ENCODE measurements at places on chromosomes 16 and 17. TPM values are rescaled to one million over a fixed set of nuclear protein-coding genes. Genes with fewer than 3 reads are reported as not detected.

GRCh38 chr16:85062845-85063244 lies 35.2 kb downstream of the KIAA0513 start:
- DNase-seq: no peak

GRCh38 chr17:82349287-82349701 lies 9.8 kb upstream of the TEX19 start:
- DNase-seq: no peak

DNA sequence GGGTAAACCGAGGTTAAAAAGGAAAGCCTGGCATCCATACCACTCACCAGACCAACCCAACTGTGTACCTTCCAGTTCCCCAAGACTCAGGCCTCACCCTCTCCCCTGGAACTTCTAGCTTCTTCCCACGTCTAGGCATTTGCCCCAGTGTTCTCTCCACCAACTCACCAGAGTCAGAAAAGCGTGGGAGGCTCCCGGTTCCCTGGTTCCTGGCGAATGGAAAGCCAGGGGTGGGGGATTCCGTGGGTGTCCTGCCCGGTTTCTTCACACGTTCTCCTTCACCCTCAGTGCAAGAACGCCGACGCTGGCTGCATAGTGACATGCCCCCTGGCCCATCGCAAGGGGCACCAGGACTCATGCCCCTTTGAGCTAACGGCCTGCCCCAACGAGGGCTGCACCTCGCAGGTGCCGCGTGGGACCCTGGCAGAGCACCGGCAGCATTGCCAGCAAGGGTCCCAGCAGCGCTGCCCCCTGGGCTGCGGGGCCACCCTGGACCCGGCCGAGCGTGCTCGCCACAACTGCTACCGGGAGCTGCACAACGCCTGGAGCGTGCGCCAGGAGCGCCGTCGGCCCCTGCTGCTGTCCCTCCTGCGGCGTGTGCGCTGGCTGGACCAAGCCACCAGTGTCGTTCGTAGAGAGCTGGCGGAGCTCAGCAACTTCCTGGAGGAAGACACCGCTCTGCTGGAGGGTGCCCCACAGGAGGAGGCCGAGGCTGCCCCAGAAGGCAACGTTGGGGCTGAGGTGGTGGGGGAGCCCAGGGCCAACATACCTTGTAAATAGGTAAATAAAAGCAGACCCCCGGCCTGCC lies 1.7 kb downstream of the RNF151 start:
- no peak for DNase-seq

DNA sequence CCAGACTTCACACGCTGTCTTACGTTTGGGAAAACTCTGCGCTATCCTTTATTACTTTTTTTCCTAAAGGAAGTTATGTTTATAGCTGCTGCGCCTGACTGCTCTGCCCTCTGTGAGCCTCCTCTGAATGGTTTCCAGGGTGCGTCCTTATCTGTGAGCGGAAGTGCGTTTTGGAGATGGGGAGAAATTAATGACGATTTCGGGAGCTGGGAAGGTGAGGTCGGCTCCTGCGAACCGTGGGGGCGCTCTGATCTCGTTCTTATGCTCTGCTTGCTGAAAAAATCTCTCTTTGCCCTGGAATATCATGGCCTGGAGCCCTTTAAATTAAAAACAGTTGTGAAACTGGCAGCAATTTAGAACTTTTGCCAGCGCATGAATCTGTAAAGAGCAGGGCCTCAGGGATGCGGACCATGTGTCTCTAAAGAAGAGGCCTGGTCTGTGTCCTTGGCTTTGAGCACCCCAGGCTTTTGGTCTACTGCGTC lies 135.7 kb upstream of the ZFHX3 start:
- no peak for DNase-seq

DNA sequence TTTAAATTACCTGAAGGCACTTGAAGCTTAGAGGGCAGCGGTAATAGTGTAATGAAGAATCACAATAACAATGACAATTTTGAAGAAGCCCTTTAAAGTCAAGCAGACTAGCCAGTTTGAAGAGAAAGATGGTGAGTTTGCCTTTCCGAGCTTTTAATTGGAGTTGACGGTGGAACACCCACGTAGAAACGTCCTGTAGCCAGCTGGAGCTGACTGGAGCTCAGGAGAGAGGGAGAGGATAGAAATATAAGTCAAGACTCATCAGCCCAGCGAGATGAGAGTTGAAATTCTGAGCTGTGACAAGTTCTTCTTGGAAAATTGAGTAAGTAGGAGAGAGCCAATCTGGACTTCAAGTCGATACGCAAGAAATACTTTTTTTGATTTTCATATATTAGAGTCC lies 91.7 kb upstream of the CACNG3 start:
- no peak for DNase-seq

- no peak for DNase-seq
These were observed 270.6 kb downstream of the CPPED1 start for GRCh38 chr16:12532871-12533610.

GRCh38 chr17:4008082-4008435 lies 43.8 kb upstream of the ATP2A3 start:
- DNase-seq: no peak

DNA sequence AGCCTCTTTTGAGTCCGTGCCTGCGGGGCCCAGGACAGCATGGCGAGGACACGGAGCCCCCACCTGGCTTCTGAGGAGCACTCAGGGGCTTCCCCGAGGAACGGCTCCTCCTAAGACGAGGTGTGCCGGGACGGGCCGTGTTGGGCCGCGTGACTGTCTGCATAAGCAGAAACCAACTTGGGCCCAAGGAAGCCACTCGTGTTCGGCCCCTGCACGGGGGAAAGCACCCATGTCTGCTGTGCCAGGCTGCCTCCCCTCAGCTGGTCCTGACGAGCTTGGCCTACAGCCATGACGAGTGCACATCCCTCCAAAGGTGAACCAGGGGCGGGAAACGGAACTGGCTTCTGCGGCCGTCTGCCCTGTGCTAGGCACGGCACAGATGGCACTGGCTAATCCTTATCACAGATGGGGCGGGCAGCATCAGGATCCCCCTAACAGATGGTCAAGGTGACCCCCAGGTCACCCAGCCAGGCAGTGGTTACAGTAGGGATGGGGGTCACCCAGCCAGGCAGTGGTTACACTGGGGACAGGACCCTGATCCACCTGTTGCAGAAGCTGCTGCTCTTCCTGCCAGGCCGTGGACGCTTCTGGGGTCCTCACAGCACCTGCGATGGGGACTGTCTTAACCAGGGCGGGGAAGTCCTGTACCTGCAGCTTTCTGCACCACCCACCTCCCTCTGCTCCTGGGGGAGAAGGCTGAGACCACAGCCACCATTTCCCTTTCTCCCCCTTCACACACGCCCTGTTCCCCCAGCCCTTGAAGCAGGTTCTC lies 25.6 kb downstream of the MRM3 start:
- DNase-seq: no peak

DNA sequence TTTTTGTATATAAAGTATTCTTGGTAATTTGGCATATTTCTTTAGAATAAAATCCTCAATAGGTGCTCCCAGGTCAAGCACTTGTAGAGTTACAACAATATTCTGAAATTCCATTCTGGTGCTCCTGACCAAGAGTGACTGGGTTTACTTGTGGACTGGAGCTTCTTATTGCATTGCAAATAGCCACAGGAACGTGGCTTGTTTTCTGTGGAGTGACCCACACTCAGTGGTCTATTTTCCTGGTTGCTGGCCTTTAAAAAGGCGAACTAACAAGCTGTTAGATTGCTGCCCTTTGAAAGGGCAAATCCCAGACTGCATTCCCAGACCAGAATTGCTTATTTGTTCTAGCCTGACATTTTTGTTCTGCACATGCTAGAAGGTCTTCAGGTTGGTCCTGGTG lies 658.8 kb upstream of the GOT2 start:
- no peak for DNase-seq

DNA sequence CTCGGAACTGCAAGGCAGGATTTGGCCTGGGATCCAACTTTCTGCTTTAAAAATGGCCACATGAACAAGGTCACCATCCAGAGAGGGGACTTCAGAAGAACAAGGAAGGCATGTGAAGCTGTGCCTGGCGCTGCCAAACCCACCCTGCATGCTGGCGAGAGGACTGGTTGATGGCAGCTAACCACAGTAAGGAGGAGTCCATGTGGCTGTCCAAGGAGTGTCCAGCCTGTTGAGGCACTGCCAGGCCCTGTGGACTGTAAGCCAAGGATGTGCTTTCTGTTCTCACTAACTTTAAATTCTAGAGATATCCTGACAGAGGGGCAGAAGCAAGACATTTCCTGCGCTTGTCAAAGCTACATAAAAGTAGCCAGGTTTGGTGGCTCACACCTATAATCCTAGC lies 40.4 kb downstream of the CDK5R1 start:
- DNase-seq: no peak

DNA sequence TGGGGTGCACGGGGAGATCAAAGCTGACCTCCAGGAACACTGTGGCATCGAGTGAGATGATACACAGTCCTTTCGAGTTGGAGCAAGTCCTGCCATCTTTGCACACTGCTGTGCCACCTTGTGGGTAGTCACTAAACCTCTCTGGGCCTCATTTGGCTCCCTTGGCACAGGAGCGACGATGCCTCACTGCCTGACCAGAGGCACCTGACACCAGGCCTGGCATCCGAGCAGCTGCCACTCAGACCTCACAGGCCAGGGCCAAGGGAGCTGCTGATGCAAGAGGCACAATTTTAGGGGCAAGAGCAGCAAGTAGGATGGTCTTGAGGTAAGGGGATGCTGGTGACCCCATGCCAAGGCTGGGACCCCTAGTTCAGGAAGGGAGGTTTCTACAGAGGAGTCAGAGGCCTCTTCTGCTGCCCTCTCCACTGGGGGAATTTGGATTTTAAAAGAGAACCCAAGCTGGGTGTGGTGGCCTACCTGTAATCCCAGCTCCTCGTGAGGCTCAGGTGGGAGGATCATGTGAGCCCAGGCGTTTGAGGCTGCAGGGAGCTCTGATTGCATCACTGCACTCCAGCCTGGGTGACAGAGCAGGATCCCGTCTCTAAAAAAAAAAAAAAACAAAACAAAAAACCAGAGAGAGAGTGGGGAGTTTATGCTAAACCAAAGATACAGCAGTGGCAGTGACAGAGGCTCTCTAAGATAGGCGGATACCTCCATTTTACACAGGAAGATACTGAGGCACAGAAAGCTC lies 6.7 kb upstream of the ADGRG1 start:
- DNase-seq: peak; percentile 52

GRCh38 chr17:7020894-7021664 lies 1.8 kb upstream of the BCL6B start:
- no peak for DNase-seq

DNA sequence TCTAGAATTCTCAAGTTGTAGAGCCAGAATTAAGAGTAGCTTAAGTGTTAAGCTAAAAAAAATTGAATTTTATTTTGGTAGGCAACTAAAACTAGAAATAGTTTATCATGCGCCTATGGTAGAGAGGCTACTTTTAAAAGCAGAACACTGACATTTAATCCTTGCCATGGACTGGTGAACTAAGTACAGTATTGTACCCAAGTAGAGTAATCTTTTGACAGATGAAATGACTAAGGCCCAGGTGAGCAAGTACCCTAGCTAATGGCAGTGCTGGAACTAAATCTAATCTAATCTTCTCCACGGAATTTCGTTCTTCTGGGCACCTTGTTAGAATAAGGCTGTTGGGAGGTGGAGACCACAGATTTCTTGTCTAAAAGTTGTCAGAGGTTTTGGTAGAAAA lies 11.8 kb downstream of the RBL2 start:
- no peak for DNase-seq

DNA sequence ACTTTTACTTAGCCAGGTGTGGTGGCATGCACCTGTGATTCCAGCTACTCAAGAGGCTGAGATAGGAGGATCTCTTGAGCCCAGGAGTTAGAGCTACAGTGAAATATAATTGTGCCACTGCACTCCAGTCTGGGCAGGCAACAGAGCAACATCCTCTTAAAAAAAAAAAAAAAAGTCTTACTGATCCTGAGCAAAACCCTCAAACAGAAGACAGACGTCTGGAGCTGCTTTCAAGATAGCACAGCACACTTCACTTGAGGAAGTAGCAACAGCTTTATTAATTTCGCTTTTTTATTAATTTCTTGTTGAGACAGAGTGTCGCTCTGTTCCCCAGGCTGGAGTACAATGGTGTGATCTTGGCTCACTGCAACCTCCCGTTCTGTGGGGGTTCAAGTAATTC lies 10.2 kb upstream of the GGA2 start:
- no peak for DNase-seq

- no peak for DNase-seq
These were observed 52.7 kb upstream of the ZNF469 start for GRCh38 chr16:88329726-88330700.

DNA sequence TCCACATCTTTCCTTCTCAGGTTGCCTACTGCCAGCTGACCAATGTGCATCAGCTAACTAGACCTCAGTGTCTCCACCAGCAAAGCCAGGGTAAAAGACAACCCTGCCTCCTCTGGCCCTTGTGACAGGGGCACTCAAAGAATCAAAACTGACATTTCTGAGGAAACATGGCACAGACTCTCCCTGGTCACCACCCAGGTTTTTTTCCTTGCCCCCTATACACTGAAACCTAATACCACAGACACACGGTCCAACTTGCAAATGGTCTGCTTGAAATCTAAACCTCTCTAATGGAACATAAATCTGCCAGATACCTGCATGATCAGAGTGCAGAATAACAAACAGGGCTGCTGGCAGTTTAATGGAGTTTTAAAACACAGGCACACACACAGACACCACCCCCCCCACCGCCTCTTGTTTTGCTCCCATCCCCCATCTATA lies 19.5 kb upstream of the CORO6 start:
- no peak for DNase-seq

DNA sequence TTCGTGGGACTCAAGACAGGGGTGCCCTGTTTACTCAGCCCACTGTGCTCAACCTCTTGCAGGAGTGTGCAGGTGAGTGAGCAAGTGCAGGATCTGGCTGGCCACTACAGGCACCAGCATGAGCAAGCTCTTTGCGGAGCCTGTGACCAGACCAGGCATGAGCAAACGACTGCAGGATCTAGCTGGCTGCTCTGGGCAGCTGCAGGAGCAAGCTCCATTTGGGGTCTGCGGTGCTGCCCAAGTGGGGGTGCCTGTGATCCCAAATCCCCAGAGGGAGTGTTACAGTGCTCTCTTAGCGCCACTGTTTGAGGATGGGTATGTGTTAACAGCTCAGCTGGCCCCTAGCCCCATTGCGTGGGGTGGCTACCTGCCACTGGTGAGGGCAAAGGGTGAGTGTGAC lies 2.4 kb downstream of the USP6 start:
- DNase-seq: no peak

Gene RHBDL1
- total RNA-seq: 1.0 TPM

Gene VMP1
- 636 TPM for total RNA-seq

Gene CBX8
- total RNA-seq: 9.2 TPM

Gene HLF
- 11.8 TPM for total RNA-seq

Gene SPN
- total RNA-seq: 1.4 TPM

Gene AIPL1
- not detected for total RNA-seq

Gene RNF157
- total RNA-seq: 3.1 TPM

Gene SLC9A5
- 1.3 TPM for total RNA-seq

Gene NPIPA2
- total RNA-seq: 1.3 TPM

Gene CA7
- 1.3 TPM for total RNA-seq
